ENCODE measurements at places on chromosomes 7 and 10.

DNA sequence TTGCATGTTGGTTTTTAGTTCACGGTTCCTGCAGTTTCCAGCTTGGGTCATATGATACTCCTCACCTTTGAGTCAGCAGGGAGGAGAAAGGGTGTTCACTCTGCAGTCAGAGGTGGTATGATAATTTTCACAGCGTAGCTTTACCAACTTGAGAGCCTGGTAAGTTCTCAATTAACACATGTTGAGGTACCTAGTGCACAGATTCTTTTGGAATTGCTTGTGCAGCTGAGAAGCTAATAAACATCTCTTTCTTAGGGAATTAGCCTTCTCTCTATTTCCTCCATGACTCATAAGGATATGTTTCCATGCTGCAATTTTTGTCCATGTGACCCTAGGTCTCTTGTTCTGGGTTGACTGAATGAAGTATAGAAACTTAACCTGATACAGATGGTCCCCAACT lies 166.6 kb downstream of the KIF20B start:
- no peak for DNase-seq

DNA sequence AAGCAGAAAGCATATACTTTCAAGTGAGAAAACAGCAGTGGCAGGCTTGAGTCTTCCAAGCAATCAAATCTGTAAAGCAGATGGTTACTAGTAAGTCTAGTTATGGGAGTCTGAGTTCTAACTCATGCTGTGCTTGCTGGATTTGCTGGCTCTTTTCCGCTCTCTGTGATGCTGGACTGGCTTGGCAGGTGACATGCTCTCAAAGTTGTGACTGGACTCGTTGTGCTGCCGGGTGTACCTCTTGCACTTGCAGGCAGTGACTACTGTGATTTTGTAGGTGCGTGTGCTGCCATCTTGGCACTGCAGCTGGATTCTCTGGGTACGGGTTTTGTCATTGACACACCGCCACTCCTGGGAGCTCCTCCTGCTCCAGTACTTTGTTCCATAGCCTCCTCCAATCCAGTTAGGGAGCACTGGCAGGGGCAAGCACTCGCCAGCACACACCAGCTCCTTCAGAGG lies 3.1 kb downstream of the SOSTDC1 start:
- DNase-seq, result no peak

DNA sequence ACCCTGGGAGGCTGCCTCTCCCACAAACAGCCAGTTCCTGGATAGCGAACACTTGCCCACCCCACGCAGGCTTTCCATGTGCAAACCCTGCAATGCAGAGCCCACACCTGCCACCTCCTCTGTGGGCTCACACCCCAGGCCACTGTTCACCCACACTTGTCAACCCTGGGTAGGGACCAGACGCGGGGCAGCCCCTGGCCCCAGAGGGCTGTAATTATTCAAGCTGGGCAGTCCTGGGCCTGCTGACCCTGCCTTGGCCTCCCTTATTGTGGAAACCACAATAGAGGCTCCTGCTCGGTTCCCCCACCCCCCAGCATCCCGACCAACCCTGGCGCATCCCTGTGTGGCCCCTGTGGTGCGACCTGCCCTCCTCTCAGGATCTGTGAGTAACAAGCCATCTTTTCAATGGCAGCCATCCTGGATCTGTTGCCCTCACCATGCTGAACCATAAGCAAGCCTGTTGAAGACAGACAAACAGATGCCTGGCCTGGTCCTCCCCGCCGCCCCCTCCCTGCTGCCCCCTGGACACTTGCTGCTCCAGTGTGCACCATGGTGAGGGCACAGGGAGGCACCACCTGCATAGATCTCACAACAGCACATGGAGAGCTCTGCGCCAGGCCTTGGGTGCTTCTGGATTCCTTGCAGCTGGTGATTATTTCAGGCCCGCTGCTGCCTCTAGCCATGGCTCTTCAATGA lies 15.8 kb upstream of the UBE3C start:
- DNase-seq, result no peak

DNA sequence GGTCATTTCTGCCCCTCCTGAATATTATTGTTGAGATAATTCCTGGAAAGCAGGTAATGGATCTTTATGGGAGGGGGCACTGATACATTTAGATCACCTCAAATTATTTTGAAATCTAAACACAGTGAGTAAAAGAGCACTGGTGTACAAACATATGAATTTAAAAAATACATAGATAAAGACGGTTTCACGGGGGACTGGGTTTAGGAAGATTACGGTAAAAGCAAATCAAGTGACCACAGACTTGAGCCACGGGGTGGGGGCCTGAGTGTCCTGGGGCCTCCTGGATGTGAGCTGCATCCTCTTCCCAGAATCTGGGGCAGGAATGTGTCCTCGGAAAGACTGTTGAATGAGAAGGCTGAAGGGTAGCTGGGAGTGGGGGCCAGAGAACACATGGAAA lies 219.1 kb upstream of the KLF6 start:
- no peak for DNase-seq

GRCh38 chr10:62343000-62343399 lies 31.2 kb upstream of the ZNF365 start:
- DNase-seq, result no peak

DNA sequence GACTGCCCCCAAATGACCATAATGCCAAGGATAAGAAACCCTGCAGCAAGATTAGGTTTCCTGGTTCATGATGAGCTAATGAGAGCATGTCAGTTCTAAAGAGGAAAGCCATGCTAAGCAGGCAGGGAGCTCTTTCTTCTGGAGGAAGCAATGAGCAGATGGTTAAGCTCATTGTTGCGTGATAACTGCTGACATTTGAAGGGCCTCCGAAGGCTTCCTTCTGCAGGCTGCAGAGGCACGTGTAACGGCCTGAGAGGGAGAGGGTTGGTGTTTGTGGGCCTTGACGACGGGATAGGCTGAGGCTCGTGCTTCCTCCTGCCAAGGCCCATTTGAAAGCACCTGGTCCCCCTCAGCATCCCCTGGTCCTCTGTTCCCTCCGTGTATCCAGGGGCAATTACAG lies 63.5 kb upstream of the BTBD16 start:
- DNase-seq, result no peak

DNA sequence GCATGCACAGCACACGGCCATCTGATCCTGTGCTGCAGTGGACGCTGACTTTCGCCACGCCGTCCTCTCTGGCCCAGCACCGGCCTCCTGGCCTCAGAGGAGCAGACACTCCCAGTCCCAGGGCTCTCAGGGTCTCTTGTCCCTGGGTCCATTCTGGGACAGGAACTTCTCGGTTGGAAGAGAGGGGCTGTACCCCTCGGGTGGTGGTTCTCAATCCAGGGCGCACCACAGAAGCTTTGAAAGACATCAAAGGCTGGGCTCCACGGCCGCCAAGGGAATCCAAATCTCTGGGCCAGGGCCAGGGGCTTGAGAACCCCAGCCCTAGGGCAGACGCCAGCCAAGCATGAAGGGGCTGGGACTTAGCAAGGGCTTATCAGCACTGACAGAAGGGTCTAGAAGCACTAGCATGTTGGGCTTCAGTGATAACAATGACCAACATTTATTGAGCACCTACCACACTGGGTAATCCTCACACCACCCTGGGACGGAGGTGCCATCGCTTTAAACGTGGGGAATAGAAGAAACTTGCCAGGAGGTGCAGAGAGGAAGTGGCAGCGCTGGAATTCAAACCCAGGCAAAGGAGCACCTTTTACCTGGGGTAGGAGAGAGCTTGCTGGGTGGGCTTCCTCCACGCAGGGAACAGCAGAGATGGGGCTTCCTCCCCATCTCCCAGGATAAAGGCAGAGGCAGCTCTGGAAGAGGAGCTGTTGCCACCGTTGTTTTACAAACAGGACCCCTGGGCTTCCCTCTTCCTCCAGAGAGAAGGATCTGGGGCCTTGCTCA lies 1.8 kb upstream of the PYROXD2 start:
- DNase-seq, result no peak
